ENCODE measurements at places on chromosomes 12 and 14. TPM values are rescaled to one million over a fixed set of nuclear protein-coding genes. Genes with fewer than 3 reads are reported as not detected.

FOXG1 gene
- polyA plus RNA-seq, result 0.05 TPM

COQ6 gene
- 44.7 TPM for polyA plus RNA-seq

DAAM1 gene
- 34.1 TPM for polyA plus RNA-seq

DNA sequence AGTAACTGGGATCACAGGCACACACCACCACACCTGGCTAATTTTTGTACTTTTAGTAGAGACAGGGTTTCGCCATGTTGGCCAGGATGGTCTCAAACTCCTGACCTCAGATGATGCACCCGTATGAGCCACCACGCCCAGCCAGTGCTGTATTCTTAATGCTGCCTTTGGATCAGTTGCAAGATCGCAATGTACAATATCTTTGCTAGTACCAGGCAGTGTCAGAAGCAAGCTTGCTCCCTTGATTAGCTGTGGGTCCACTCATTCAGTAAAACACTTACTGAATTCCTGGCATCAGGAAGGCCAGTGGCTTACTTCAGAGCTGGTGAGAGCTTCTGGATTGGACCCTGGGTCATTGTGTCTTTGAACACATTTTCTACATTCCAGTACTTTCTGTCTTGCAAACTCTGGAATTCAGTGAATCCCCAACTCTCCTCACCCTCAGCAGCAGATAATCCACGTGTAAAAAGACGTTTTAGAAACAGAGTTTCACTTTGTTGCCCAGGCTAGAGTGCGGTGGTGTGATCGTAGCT, 1183.7 kb downstream of the AACS start:
- no peak for DNase-seq

DNA sequence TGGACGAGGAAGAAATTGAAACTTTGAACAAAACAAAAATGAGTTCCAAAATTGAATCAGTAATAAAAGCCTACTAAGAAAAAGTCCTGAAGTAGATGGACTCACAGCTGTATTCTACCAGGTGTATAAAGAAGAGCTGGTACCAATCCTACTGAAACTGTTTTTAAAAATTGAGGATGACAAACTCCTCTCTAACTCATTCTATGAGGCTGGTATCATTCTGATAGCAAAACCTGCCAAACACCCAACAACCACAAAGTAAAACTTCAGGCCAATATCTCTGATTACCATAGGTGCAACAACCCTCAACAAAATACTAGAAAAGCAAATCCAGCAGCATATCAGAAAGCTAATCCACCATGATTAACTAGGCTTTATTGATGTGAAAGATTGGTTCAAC, 33.9 kb upstream of the LDHB start:
- DNase-seq, result no peak

DNA sequence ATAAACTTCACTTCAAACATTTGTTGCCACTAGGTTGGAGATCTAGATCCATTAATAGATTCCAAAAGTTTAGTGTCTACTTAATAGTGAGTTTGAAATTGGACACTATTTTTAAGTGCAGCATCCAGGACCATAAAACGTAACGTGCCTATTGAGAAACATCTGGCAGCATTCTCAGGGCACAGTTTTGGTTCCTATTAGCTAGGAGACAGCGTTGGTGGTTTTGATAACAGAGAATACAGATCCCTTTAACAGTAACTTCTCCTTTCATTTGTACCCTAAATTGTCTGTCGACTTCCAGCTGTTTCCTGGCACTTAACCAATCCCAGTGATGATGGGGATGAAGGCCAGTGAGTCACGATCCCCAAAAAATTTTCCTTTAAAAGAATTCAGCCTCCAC, 25.8 kb downstream of the KCNK10 start:
- no peak for DNase-seq

Measured in forelimb muscle (tissue), 1 donor.